ENCODE measurements at places on chromosomes 12 and 14.

- no peaks in the 10 kb centered on the region for H3K4me1 ChIP-seq
- H3K36me3 ChIP-seq, result no peaks in the 10 kb centered on the region
- no peak overlapping the region for H3K4me3 ChIP-seq
- H3K27me3 ChIP-seq, result no peaks in the 10 kb centered on the region
- no peak for DNase-seq
These were observed 58.3 kb downstream of the TMCC3 start for GRCh38 chr12:94592080-94592479.

DNA sequence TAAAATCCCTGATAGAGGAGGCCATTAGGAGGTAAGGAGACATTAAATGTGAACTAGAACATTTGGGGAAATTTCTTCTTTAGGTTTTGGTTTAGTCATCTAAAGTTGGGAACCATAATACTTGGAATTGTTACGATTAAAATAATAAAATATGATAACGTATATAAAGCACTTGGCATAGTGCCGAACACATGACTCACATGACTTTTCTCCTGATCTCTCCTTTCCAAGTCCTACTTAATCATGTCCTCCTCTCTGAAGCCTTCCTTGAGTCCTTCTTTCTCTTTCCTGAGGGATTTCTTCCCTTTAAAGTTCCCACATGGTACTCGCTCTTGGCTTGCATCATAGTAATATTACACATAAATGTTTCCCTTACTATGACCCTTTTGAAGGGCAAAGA, 20.0 kb downstream of the BEST3 start:
- no peaks in the 10 kb centered on the region for H3K27me3 ChIP-seq
- H3K27ac ChIP-seq, result no peak overlapping the region
- no peaks in the 10 kb centered on the region for H3K36me3 ChIP-seq

DNA sequence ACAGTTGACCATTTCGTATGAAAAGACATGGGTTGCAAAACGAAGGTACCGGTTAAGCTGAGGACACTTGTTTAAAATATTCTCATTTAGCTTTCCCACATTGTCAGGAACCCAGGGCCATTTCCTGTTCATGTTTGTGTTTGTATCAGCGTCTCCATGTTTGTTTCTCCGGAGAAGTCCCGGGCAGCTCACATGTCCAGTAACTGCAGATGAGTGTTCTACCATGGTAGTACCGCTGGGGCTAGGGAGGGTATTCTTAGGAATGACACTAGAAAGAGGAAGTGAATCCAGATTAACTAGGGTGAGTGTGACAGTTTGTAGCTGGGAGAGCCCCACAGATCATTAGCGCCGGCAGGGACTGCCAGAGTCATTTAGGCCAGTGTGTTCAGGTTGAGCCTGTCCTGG, 50.0 kb upstream of the EVL start:
- no peaks in the 10 kb centered on the region for H3K27me3 ChIP-seq
- no peak overlapping the region for H3K4me3 ChIP-seq
- H3K36me3 ChIP-seq, result no peaks in the 10 kb centered on the region
- no peak overlapping the region for H3K27ac ChIP-seq
- no peaks in the 10 kb centered on the region for H3K4me1 ChIP-seq
- peak; percentile 50 for DNase-seq

- no peaks in the 10 kb centered on the region for H3K27me3 ChIP-seq
- H3K4me1 ChIP-seq, result peaks cover 46% of the 10 kb centered on the region
- DNase-seq, result no peak
These were observed 1.2 kb downstream of the FUT8 start for GRCh38 chr14:65413739-65414045.

GRCh38 chr12:22447223-22447622, 97.1 kb downstream of the C2CD5 start:
- no peaks in the 10 kb centered on the region for H3K27me3 ChIP-seq
- no peak for DNase-seq
- 0 out of 2 replicates have a peak, but pooled peaks cover 2% of the 10 kb centered on the region for H3K4me1 ChIP-seq
- H3K36me3 ChIP-seq, result peaks cover 8% of the 10 kb centered on the region
- no peak overlapping the region for H3K4me3 ChIP-seq
- no peak overlapping the region for H3K27ac ChIP-seq

DNA sequence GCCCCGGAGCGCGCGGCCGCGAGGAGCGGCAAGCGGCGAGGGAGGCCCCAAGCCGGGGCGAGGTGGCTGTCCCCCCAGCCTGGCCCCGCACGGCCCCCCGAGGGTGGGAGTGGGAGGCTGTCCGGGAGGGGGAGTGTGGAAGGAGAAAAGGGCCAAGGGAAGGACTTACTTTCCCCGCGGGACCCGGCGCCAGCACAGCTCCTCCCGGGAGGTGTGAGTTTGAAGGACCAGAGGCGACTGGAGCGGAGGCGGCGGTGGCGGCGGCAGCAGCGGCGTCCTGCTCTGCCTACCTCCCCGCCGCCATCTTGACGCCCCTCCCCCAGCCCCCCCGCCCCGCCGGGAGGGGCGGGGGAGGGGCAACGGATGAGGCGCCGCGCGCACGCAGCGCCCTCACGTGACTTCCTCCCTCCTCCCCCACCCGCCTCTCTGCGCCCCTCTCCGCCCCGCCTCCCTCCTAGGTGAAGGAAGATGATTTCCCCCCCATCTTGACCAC, at the start of gene SBNO1:
Gene SBNO1, minus strand, starts transcription at position 316 of the 493 bp plus-strand sequence. CDS start 14,406 bp downstream, outside the sequence.
- H3K4me1 ChIP-seq, result peaks cover 19% of the 10 kb centered on the region
- no peaks in the 10 kb centered on the region for H3K27me3 ChIP-seq
- peak; percentile 96 for DNase-seq
- peaks cover 2% of the 10 kb centered on the region for H3K36me3 ChIP-seq
- peak within 1 kb of the TSS; percentile 93 for H3K27ac ChIP-seq

- DNase-seq, result no peak
- no peaks in the 10 kb centered on the region for H3K36me3 ChIP-seq
- no peaks in the 10 kb centered on the region for H3K27me3 ChIP-seq
- H3K4me3 ChIP-seq, result no peak overlapping the region
- no peak overlapping the region for H3K27ac ChIP-seq
These were observed 12.9 kb downstream of the SOS2 start for GRCh38 chr14:50218501-50218900.

- no peak for DNase-seq
- no peak overlapping the region for H3K4me3 ChIP-seq
- no peak overlapping the region for H3K27ac ChIP-seq
- no peaks in the 10 kb centered on the region for H3K27me3 ChIP-seq
- peaks cover 30% of the 10 kb centered on the region for H3K36me3 ChIP-seq
These were observed 6.4 kb downstream of the NFYB start for GRCh38 chr12:104131609-104132008.

DNA sequence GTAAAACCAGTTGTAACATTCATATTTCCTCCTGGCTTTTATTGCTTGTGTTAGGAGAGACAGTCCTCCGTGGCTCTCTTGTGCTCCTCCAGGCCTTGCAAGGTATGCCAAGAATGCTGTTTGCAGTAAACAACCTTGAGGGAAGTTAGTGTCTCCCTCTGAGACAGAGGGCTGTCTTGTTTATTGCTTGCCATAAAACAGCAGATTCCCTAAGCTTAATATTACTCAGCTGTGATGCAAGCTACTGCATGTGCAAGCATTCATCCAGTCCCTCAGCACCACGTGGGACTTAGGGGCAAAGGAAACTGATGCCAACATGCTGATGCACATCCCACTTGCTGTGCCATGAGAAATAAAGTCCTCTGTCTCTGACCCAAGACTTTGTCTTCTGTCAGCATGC, 6.6 kb downstream of the POMT2 start:
- no peak overlapping the region for H3K27ac ChIP-seq
- H3K36me3 ChIP-seq, result peaks cover 7% of the 10 kb centered on the region
- peaks cover 24% of the 10 kb centered on the region for H3K4me1 ChIP-seq
- H3K27me3 ChIP-seq, result no peaks in the 10 kb centered on the region
- no peak overlapping the region for H3K4me3 ChIP-seq

GRCh38 chr12:27330846-27331245, 1.8 kb upstream of the BMAL2 start:
- H3K27ac ChIP-seq, result no peak overlapping the region
- H3K4me1 ChIP-seq, result peaks cover 8% of the 10 kb centered on the region
- H3K27me3 ChIP-seq, result no peaks in the 10 kb centered on the region
- no peak for DNase-seq

GRCh38 chr14:54697803-54698202, 130.9 kb downstream of the SAMD4A start:
- no peaks in the 10 kb centered on the region for H3K27me3 ChIP-seq
- H3K36me3 ChIP-seq, result peaks cover 50% of the 10 kb centered on the region
- no peak overlapping the region for H3K27ac ChIP-seq
- H3K4me1 ChIP-seq, result peaks cover 30% of the 10 kb centered on the region
- no peak overlapping the region for H3K4me3 ChIP-seq

GRCh38 chr12:110182281-110182680, 58.1 kb downstream of the IFT81 start:
- no peak for DNase-seq
- H3K4me3 ChIP-seq, result no peak overlapping the region
- peaks cover 10% of the 10 kb centered on the region for H3K4me1 ChIP-seq
- no peaks in the 10 kb centered on the region for H3K27me3 ChIP-seq
- H3K36me3 ChIP-seq, result no peaks in the 10 kb centered on the region
- H3K27ac ChIP-seq, result no peak overlapping the region

GRCh38 chr12:123713823-123714585, 1.9 kb downstream of the ATP6V0A2 start:
- peaks cover 28% of the 10 kb centered on the region for H3K4me1 ChIP-seq
- H3K36me3 ChIP-seq, result peaks cover 5% of the 10 kb centered on the region
- no peak overlapping the region for H3K27ac ChIP-seq
- peak overlapping the region; percentile 86 for H3K4me3 ChIP-seq
- peak; percentile 47 for DNase-seq

DNA sequence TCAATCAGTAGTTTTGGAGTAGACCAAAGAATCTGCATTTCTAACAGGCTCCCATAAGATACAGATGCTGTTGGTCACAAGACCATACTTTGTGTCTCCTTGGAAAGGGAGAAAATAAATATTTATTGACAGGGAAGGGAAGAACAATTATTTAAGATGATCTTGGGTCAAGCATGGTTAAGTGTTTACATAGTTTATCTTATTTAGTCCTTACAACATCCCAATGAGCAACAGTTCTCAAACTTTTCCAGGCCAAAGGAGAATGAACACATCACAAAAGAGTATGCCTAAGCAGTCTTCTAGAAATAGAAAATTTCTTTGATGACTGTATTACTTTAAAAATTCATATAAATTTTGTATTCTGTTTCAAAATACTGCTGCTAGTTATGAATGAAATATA, 8.8 kb downstream of the LPCAT3 start:
- H3K36me3 ChIP-seq, result peaks cover 34% of the 10 kb centered on the region
- no peak overlapping the region for H3K27ac ChIP-seq
- no peak overlapping the region for H3K4me3 ChIP-seq
- DNase-seq, result no peak

DNA sequence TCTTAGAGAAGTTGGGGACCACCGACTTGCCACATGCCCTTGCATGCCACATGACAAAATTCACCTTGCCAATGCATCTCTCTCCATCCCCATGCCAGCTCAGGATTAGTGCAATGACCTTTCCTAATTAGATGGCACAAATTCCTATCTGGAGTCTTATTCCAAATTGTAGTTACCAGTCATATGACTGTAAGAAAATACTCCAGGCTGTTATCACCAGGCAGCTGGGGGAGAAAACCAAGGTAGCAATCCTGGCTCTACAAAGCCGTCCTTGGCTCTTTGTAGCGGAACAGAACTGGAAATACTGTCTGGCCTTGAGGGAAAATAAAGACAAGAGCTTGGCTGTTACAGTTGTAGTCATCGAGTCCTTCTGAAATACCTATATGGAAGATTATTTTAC, 208.5 kb upstream of the DIO2 start:
- H3K27ac ChIP-seq, result no peak overlapping the region
- DNase-seq, result no peak
- H3K36me3 ChIP-seq, result no peaks in the 10 kb centered on the region
- no peaks in the 10 kb centered on the region for H3K27me3 ChIP-seq

GRCh38 chr12:123104809-123105208, 46.1 kb downstream of the PITPNM2 start:
- H3K36me3 ChIP-seq, result no peaks in the 10 kb centered on the region
- no peak for DNase-seq
- H3K4me3 ChIP-seq, result no peak overlapping the region

- no peaks in the 10 kb centered on the region for H3K27me3 ChIP-seq
- H3K4me3 ChIP-seq, result no peak overlapping the region
- H3K36me3 ChIP-seq, result no peaks in the 10 kb centered on the region
- H3K4me1 ChIP-seq, result peaks cover 85% of the 10 kb centered on the region
These were observed 60.4 kb upstream of the METAP2 start for GRCh38 chr12:95413576-95413975.

DNA sequence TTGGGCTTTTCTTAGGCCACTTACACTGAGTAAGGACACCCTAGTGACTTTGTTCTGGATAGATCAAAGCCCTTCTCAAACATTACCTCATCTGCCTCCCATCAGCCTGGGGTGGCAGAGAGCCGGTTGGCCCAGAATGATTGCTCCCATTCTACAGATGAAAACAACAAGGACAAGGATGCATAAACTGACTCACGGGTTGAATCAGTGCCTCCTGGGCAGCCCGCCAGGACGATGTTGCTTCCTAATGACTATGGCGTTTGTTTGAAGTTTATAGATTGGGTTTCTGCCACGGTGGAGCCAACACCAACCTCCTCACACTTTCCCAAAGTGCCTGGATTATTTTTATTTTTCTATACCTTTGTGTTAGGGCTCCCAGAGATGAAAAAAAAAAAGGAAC, 3.6 kb upstream of the VRK1 start:
- no peaks in the 10 kb centered on the region for H3K27me3 ChIP-seq
- no peaks in the 10 kb centered on the region for H3K36me3 ChIP-seq
- no peak overlapping the region for H3K4me3 ChIP-seq
- H3K27ac ChIP-seq, result no peak overlapping the region
- peaks cover 5% of the 10 kb centered on the region for H3K4me1 ChIP-seq
- DNase-seq, result no peak

- H3K4me1 ChIP-seq, result no peaks in the 10 kb centered on the region
- no peak overlapping the region for H3K27ac ChIP-seq
- peaks cover 64% of the 10 kb centered on the region for H3K36me3 ChIP-seq
These were observed 13.4 kb downstream of the ASB8 start for GRCh38 chr12:48143898-48144297.

- no peaks in the 10 kb centered on the region for H3K4me1 ChIP-seq
- no peaks in the 10 kb centered on the region for H3K27me3 ChIP-seq
- no peak overlapping the region for H3K4me3 ChIP-seq
- no peaks in the 10 kb centered on the region for H3K36me3 ChIP-seq
- DNase-seq, result no peak
These were observed 303.0 kb upstream of the TMEM132C start for GRCh38 chr12:127963933-127964332.

DNA sequence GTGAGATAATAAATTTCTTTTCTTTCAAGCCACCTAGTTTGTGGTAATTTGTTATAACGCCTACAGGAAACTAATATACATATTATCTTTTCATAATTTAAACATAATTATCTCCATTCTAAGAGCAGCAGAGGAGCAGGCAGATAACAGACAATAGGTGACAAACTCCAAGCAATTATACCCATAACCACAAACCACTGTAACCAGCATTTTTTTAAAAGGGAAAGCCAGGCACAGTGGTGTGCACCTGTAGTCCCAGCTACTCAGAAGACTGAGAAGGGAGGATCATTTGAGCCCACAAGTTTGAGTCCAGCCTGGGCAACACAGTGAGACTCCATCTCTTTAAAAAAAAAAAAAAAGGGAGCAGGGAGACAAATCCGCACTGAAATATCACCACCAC, 54.9 kb downstream of the ATF7 start:
- no peak for DNase-seq
- H3K4me3 ChIP-seq, result no peak overlapping the region
- H3K27ac ChIP-seq, result no peak overlapping the region

- H3K27ac ChIP-seq, result no peak overlapping the region
- no peaks in the 10 kb centered on the region for H3K27me3 ChIP-seq
- DNase-seq, result no peak
- no peaks in the 10 kb centered on the region for H3K4me1 ChIP-seq
- H3K4me3 ChIP-seq, result no peak overlapping the region
- H3K36me3 ChIP-seq, result no peaks in the 10 kb centered on the region
These were observed 81.6 kb downstream of the IPO8 start for GRCh38 chr12:30614031-30614430.
